ENCODE measurements at places on chromosomes 16 and 17.

DNA sequence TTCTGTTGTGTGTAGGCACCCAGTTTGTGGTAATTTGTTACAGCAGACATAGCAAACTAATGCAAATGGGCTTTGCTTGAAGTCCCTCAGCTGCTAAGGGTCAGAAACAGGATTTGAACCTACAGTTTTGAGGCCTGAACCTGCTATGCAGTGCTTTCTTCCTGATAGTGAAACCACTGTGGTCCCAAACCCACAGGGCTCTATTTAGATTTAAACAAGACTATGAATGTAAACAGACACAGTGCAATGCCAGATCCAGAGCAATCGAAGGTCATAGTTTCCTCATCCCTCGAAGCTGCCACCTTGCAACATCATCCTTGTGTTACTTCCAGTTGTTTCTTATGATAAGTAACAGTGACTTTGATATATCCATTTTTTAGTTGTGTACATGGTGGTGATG, 630.2 kb downstream of the WWOX start:
- H3K36me3 ChIP-seq = no peaks in the 10 kb centered on the region
- peaks cover 1% of the 10 kb centered on the region for H3K27me3 ChIP-seq
- no peak for DNase-seq
- no peak overlapping the region for H3K4me3 ChIP-seq
- H3K4me1 ChIP-seq = no peaks in the 10 kb centered on the region

GRCh38 chr17:21517538-21518293, 141.6 kb downstream of the KCNJ12 start:
- H3K4me1 ChIP-seq = no peaks in the 10 kb centered on the region
- no peak overlapping the region for H3K27ac ChIP-seq
- no peaks in the 10 kb centered on the region for H3K36me3 ChIP-seq
- H3K27me3 ChIP-seq = peaks cover 26% of the 10 kb centered on the region
- no peak overlapping the region for H3K4me3 ChIP-seq

DNA sequence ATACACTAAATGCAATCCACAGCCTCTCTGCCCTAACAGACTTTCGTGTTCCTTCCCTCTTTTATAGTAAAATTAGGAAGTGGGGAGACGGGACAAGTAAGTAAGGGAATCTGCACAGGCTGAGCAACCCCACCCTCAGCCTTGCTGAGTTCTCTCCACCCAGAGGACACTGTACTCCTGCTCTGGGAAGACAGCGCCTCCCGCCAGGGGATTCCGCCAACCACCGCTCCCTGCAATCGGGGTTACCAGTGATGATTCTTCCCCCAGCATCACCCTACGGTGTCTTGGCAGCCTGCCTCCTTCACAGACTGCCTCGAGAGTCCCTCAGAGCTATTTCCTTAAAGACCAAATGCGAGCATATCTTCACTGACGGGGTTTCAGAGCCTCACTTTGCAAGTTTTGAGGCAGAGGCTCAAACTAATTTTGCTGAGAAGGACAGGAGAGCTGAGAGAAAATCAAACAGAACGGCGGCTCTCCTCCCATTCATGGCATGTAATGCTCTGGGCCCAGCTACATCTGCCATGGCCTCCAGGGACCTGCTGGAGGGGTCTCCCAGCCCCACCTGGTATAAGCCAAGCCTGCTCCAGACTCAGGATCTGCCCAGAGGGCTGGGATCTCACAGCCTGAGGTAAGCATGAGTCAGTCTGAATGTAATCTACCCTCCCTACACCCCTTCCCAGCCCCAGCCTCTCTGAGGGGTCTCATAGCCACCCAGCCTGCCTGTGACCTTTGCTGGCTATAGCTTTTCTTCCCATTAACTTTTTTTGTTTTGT, 22.7 kb upstream of the ASGR2 start:
- peaks cover 1% of the 10 kb centered on the region for H3K36me3 ChIP-seq
- DNase-seq = no peak
- H3K27me3 ChIP-seq = peaks cover 19% of the 10 kb centered on the region
- H3K4me1 ChIP-seq = peaks cover 16% of the 10 kb centered on the region

DNA sequence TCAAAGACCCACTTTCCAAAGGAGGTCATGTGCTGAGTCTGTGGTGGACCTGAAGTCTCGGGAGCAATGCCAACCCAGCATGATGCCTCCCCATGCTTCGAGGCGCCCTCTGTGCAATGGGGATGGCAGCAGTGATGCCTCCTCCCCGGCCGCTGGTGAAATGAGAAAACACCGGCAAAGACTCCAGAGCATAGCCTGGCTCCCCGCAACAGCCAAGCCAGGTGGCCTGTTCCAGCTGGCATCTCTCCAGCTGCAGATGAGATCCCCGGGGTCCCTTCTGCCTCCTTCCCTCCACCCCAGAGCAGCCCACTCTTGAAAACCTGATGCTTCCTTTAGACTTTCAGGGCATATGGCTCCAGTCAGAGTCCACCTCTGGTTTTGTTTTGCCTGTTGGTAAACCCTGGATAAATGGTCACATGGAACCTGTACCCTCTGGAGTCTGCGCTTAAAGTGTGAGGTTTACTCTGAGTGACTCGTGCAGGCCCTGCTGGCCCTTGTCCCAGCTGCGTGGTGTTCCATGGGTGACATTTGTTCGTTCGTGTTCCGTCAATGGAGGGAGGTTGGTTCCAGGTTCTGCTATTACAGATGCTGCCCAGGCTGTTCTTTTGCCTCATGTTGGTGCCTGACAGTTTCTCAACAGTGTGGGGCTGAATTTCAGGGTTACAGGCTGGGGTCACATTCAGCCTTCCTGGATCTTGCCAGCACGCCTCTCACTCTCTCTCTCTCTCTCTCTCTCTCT, 181.8 kb upstream of the CIBAR2 start:
- H3K36me3 ChIP-seq = no peaks in the 10 kb centered on the region
- H3K27me3 ChIP-seq = no peaks in the 10 kb centered on the region
- no peak for DNase-seq
- no peak overlapping the region for H3K4me3 ChIP-seq
- no peaks in the 10 kb centered on the region for H3K4me1 ChIP-seq

GRCh38 chr17:64004218-64004770, 6.1 kb downstream of the PRR29 start:
- no peak overlapping the region for H3K27ac ChIP-seq
- H3K4me3 ChIP-seq = no peak overlapping the region
- peaks cover 9% of the 10 kb centered on the region for H3K36me3 ChIP-seq
- DNase-seq = no peak
- peaks cover 23% of the 10 kb centered on the region for H3K4me1 ChIP-seq

DNA sequence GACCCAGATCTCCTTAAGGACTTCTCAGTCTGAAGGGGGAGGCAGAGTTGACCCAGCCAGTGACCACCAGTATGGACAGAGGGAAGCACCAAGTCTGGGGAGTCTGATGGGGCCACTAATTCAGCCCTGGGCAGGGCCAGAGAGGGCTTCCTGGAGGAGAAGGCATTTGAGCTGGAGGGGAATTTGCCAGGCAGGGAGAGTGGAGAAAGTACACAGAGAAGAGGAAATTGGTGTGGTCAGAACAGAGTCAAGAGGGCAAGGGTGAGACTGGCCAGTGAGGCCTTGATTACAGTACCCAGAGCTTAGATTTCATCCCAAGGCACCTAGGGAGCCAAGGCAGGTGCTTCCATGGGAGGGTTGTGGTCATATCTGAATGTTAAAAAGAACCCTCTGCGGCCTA, 36.3 kb downstream of the MYO15A start:
- peaks cover 5% of the 10 kb centered on the region for H3K4me1 ChIP-seq
- H3K36me3 ChIP-seq = no peaks in the 10 kb centered on the region
- H3K27ac ChIP-seq = no peak overlapping the region
- no peak for DNase-seq

DNA sequence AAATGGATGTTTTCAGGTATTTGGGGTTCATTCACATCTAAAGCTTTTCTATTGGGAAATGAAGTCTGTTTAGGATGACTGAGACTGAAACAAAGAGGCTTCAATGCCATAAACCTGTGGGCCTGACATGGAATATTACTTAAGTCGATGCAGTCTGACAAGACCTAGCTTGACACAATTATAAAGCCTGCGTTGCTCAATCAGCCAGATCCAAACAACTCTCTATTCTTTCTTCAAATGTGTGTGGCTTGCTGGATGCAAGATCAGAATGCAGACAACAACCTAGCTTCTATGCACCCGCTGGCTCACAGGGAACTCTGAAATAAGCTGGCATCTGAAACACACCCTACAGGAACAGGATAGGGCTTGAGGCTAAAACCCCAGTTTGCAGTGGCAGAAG, 40.0 kb downstream of the RFFL start:
- H3K27ac ChIP-seq = peak overlapping the region; percentile 99
- H3K4me1 ChIP-seq = peaks cover 66% of the 10 kb centered on the region
- H3K36me3 ChIP-seq = peaks cover 37% of the 10 kb centered on the region
- peak overlapping the region; percentile 48 for H3K4me3 ChIP-seq

DNA sequence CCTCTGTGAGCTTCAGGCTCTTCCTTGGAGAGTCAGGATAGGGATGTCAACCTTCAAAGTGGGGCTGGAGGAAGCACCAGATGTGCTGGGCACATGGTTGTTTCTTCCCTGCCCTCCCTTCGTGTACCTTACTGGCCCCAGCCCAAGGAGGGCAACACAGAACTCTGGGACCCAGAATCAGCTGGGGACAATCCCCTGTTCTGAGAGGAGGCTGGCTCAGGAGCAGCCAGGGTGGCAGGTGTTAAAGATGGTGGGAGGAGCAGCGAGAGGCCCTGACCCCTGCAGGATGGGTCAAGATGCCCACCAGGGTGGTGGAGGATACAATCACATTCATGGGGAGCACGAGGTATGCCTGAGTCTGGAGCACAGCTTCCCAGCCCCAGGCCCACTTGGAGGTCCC, 300.4 kb downstream of the ABCC12 start:
- H3K4me1 ChIP-seq = no peaks in the 10 kb centered on the region
- no peaks in the 10 kb centered on the region for H3K36me3 ChIP-seq
- no peak overlapping the region for H3K4me3 ChIP-seq
- H3K27ac ChIP-seq = no peak overlapping the region

DNA sequence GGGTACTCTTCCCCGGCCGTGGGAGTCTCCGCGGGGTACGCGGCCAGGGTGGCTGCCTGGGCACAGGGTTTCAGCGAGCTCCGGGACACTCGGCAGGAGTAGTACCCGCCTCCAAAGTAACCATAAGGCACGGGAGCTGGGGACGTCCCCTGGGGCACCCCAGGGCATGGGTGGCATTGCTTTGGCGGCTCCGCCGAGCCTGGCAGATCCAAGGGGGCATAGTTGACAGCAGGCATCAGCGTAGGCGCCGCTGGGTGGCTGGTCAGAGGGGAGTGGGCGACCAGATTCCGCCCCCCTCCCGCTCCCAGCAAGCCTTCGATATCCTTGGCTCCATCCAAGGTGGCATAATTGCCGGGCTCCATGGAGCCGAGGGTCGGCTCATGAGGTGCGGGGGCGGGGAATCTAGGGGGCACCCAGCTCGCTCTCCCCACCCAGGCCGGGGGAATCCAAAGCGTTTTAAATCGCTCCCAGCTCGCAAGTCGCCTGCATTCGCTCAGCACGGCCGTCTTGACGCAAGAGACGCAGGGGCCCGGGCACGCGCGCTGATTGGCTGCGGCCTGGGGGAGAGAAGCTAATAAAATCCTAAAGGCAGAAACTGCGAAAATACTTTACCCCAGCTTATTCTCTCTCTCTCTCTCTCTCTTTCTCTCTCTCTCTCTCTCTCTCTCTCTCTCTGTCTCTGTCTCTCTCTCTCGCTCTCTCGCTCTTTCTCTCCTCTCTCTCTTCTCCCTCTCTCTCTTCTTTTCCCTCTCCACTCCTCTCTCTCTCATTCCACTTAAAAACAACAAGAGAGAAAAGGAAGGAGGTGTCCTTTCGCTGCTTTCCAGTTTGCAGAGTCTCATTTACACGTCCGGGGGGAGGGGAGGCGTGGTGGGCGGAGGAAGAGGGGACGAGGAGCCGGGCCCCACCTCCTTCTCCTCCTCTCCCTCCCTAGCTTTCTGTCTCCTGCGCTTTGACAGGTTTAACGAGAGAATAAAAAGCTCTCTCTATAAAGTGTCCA, at the start of gene HOXB13:
Gene HOXB13, minus strand, starts transcription at position 519 of the 1,000 bp plus-strand sequence. Its CDS starts 157 bp downstream, at position 362.
- peaks cover 3% of the 10 kb centered on the region for H3K36me3 ChIP-seq
- H3K27ac ChIP-seq = no peak within 1 kb of the TSS
- no peak for DNase-seq

DNA sequence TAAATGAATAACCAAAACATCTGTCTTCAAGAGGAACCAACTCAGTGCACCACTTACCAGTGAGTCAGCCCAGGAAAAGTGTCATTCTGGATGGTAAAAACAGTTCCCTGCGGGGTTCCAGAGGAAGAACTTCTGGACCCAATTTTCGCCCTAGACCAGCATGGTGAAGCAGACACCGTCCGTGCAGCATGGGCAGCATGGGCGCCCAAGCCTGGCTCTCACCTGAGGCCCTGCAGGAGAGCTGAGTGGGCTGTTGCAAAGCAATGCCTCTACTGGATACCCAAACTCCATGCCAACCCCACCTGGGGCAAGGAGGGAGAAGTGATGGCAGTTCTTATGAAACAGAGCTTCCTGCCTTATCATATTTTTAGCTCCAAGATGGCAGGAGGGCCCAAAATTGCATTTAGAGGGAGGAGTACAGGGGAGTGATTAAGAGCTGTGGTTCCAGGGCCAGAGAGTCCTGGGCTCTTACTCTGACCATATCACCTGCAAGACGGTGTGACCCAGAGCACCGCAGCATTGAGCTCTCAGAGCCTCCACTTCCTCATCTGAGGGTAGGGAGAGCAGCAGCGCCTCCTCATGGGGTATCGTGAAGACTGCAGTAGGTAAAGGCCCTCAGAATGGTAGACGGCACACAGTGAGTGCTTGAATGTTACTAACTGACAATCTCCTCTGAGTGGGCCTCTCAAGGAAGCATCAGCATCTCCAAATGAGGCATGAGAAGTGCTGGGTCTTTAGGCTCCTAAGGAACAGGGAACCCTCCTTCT, 16.6 kb upstream of the INPP5K start:
- H3K27me3 ChIP-seq = no peaks in the 10 kb centered on the region
- no peak for DNase-seq
- no peak overlapping the region for H3K27ac ChIP-seq
- H3K36me3 ChIP-seq = peaks cover 23% of the 10 kb centered on the region

DNA sequence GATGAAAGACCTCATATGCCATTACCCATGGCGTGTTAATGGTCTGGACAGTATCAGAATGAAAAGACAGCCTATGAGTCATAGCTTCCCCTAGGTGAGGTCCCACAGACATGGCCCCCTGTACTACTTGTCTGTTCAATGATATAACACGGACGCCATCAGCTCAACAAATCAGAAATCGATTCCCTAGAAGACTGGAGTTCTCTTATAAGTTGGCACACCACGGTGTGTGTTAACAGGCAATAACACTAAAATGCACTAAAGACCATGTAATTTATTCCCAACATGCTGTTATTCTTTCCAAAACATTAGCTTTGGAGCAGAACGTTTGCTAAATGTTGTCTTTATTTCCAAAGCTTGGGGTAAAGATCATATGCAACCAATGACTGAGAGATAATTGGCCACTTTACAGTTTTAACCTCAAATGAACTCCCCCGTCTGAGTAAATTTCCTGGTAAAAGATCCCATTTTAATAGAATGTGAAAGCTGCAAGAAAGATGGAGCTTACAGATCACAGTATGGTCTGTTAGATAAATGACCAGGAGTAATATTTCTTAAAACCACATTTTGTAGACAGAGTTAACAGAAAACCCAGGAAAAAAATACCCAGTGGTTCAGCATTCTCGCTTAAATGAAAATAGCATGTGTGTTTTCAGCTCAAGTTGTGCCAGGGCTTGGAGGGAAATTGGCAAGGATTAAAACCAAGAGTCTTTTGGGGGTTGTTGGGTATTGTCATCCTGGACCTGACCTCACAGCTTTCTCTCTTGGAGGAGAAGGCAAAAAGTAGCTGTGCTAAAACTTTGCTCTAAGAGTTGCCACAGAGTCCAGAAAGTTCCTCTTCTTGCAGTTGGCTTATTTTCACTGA, 65.9 kb downstream of the PCTP start:
- H3K36me3 ChIP-seq = no peaks in the 10 kb centered on the region
- DNase-seq = no peak
- H3K27ac ChIP-seq = no peak overlapping the region
